Karpas-422 (cell line): ENCODE measurements at places on chromosomes 1 and 21.
A peak's percentile ranks its signal among the peaks of the same experiment; 100 is the strongest.

GRCh38 chr1:12657060-12657884, 13.4 kb downstream of the AADACL4 start:
- DNase-seq: no peak

GRCh38 chr1:54577612-54578011, 29.6 kb downstream of the ACOT11 start:
- peak; percentile 1 for DNase-seq

- DNase-seq: no peak
Observed at GRCh38 chr21:26447932-26448475, 125.1 kb downstream of the CYYR1 start.

DNA sequence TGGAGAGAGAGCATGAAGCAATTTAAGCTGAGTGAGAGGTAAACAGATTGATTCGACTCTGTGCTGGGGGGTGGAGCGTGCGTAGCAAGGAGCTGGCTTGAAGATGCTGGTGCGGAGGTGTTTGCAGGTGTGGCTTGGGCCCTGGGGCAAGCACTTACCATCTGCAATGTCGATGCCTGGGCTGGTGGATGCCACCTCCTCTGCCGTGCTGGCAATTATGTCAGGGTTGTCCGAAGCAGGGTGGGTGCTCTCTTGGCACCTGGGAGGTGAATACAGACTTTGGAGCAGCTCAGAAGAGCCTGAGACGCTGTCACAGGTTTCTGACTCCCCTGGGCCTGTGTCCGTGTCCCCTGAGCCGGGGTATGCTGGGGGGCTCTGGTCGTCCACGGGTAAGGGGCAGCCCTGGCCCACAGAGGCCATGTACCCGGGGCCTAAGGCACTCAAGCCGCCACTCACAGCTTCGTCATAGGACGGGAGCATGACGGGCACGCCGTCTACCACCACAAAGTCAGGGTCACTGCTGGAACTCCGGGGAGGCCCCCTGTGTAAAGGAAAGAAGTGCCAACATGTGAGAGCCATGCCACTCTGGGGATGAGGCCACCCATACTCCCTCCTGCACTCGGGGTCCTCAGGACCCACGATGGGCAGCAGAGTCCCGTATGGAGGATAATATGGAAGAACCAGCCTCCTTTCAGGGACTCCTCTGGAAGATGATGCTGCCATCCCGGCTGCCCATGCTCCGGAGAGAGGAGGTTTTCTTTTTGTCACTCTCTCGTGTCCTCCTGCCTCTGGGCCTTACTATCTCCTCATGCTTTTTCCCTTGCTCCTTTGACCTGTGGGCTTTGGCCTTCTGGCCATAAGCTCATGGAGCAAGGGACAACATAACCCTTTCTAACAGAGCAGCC, 80.3 kb upstream of the TLR5 start:
- no peak for DNase-seq

DNA sequence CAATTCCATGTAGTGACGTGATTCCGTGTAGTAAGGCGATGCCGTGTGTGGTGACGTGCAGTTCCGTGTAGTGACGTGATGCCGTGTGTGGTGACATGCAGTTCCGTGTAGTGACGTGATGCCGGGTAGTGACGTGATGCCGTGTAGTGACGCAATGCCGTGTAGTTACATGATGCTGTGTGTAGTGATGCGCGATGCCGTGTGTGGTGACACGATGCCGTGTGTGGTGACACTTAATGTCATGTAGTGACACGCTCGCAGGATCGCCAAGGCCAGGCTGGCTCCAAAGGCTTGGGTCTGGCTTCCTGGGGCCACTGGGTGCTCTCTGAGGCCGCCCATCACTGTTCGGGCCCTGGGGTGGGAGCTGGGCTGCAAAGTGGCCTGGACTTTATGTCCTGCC, 14.2 kb downstream of the COL18A1 start:
- no peak for DNase-seq

GRCh38 chr1:203216274-203217138, 13.0 kb downstream of the CHIT1 start:
- DNase-seq: peak; percentile 95

DNA sequence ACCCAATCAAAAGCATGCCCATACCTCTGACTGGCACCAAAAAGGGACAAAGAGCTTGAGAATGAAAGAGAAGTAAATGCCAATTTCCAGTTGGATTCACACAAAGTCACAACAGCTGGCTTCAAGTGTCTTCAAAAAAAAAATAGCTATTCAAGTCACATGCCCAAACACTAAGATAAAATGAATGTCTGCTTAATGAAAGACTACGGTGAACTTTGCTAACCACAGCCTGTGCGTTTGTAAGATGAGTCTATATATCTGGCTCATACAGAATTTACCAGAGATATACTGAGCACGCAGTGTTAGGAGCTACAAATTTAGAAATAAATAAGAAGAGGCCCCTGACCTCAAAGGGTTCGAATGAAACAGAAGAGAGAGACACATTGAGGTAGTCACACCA, 73.2 kb downstream of the DAB1 start:
- no peak for DNase-seq

GRCh38 chr1:6880951-6881690, 95.9 kb downstream of the CAMTA1 start:
- DNase-seq: no peak

DNA sequence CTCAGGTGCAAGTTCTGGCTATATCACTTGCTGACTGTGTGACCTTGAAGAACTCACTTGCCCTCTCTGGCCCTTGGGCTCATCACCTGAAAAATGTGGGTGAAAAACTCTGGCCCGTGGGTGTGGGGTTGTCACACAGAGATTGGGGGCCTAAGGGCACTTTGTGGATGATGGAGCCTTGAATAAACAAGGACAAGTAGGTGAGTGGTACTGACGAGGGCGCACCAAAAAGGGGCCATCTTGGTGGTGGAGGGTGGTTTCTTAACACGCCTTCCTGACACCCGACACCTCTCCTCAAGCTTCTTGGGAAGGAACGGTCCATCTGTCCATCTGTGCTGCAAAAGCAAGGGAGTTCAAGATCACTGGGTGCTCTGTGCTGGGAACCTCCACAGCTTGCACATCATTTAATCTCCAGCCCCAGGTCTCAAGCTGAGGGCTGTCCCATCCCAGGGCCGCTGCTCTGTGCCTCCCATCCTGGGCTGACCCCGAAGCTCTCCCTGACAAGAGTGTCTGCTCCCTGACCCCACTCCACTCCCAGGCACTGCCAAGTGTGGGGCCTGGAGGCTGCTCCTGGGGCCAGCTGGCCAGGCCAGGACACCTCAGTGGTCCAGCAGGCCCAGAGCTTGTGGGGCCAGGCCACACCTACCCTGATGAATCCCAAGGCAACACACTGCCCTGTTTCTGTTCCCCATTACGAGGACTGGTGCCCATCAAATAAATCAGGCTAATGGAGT, 97.3 kb downstream of the GLIS1 start:
- no peak for DNase-seq
